ENCODE measurements at places on chromosomes 1 and 21.
A peak's percentile ranks its signal among the peaks of the same experiment; 100 is the strongest.

DNA sequence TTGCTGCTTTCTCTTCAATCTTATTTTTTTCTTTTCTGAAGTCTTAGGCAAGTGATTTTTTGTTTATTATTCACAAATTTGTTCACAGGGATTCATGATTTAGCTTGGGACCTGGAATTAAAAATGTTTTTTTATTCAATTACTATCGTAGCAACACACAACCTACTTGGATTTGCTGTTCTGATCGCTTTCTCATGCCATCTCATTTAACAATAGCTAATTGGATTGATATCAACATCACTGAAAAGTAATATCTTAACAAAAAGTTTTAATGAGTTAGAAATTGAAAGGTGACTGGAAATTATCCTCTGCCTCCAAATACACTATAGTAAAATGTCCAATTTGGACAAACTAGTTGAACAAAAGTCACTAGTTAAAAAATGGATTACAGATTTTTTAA lies 32.4 kb downstream of the MAP3K21 start:
- DNase-seq, result no peak

DNA sequence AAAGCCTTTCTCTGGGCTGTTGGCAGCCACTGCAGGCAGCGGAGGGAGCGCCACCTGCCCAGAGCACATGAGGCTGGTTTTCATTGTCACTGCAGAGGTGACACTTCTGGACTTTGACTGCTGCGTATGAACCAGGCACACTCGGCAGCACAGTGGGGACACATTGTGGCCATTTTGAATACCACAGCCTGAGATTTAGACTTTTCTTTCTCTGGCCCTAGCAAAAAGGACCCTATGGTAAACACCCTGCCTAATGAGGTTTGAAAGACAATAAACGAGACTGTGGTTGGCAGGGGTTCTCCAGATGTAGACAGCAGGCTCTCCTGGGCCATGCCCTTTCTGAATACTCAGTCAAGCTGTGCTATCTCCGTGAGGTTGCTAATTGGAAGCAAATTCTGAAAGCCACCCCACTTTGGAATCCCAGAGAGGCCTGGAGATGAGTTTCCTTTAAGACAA lies 12.0 kb upstream of the KCNE2 start:
- no peak for DNase-seq

- no peak for DNase-seq
Measured at GRCh38 chr1:40076895-40077312, 20.1 kb downstream of the PPT1 start.

DNA sequence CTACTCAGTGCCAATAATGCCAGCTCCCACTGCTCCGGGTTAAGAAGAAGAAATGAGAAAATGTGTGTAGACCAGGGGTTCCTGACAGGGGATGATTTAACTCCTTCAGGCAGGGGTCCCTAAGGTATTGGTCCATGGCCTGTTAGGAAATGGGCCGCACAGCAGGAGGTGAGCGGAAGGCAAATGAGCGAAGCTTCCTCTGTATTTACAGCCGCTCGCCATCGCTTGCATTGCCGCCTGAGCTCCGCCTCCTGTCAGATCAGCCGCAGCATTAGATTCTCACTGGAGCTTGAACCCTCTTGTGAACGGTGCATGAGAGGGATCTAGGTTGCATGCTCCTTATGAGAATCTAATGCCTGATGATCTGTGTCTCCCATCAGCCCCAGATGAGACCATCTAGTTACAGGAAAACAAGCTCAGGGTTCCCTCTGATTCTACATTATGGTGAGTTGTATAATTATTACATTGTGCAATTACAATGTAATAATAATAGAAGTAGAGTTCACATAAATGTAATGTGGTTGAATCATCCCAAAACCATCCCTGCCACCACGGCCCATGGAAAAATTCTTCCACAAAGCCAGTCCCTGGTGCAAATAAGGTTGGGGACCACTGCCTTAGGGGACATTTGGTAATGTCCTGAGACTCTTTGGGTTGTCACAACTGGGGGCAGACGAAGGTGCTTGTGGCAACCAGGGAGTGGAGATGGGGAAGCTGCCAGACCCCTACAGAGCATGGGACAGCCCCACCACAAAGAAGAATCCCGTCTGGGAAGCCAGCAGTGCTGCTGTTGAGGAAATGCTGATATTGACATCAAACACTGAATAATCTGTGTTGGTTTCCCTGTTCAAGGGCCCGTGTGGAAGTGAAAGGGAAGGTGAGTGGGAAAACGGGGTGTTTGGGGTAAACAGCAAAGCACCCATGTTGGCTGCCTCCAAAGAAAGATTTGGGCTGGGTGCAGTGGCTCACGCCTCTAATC lies 60.8 kb downstream of the DHRS3 start:
- DNase-seq, result no peak

GRCh38 chr1:27365372-27366112 lies 1.2 kb downstream of the MAP3K6 start:
- DNase-seq, result peak; percentile 94

DNA sequence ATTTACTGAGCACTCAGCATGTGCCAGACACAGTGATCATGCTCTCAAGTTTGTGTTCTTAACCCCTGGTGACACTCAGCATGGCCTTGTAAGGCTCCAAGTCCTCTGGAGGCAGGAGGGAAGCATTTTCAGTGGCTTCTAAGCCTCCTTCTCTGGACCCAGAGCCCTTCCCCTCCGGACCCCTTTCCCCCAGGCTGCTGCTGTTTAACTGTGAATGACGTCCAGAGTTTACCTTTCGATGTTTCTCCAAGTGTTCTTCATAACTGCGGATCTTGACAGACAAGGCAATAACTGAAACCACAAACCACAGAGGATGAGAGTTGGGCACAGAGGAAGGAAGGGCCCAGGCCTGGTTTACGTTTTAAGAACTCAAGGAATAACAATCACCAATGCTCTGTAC lies 6.5 kb downstream of the MRPS15 start:
- DNase-seq, result no peak

DNA sequence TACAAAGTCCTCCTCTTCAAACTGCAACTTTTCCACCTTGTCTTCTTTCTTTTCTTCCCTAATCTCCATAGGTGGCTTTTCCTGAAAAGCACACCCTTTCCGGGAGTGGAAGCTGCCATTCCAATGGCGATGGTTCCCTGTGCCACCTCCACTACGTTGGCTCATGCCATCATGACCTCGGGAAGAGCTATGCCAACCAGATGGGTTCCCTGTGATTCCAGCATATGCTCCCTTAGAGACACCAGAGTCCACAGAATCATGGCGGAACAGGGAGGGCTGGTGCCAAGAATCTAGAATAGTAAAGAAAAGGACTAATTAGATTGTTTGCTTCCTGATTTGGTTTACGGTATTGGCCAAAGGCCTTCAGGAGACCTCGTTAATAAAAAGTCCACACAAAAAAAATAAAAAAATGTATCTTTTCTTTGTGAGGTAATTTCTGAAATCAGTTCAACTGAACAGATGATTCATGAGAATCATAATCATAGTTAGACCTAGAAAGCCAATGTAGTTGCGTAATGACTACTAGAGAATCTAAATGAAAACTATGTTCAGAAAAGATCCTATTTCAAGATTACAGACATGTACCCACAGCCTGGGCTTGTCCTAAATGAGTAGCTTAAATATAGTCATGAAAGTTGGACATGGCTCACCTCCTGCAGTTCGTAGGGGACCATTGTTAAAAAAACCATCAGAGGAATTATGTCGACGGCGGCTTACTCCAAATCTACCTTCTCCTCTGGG lies 30.9 kb upstream of the CCDC17 start:
- DNase-seq, result no peak

- no peak for DNase-seq
Measured at GRCh38 chr1:211541278-211541677, 37.7 kb downstream of the SLC30A1 start.

- DNase-seq, result no peak
Measured at GRCh38 chr1:103220631-103221041, 112.3 kb upstream of the COL11A1 start.
